ENCODE measurements at places on chromosomes 2 and 18.

DNA sequence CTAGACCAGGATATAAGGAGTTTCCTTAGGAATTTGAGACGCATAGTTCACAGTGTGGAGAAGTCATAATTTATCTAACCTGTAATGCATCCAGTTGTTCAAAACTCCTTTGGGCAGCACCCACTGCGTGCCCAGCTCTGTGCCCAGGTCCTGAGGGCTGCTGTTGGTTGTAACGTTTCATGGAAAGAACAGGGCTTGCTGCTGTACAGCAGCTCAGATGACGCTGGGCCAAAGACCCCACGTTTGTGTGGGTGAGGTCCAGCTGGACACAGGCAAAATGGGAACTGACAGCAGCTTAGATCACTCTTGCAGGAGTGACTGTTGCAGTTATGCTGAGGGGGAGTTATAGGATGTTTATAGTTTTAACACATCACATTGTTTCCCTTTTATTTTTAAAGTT, 30.0 kb upstream of the HS6ST1 start:
- no peak for DNase-seq

DNA sequence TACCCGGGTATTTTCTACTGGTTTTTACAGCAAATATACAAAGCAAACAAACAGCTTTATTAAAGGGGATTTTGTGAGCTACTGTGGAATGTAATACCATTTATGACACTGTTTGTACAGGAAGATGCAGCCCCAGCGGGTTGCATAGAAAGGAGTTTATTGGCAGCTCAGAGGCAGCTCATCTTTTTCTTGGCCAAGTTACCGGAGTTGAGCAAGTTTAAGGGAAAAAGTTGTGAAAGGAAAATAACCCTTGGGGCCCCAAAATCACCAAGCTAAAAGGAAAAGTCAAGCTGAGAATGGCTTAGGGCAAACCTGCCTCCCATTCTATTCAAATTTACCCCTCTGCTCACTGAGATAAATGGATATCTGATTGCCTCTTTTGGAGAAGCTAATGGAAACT, 60.8 kb downstream of the MOB4 start:
- DNase-seq, result no peak

DNA sequence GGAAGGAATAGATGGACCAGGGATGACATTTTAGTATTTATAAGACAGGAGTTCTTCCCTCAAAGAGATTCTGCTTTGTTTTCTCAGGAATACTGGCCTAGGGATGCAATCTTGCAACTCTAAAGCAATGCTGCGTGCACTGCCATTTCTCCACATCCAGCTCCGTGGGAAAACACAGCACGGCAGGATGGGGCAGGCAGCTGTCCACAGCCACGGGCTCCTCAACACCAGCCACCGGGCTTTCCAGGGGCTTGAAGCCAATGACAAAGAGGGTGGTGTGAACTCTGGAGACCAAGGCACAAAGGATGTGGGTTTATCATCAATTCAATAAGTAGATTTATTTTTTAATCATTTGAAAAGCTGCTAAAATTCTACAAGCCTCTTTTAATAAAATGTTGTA, 49.3 kb downstream of the CABYR start:
- no peak for DNase-seq

DNA sequence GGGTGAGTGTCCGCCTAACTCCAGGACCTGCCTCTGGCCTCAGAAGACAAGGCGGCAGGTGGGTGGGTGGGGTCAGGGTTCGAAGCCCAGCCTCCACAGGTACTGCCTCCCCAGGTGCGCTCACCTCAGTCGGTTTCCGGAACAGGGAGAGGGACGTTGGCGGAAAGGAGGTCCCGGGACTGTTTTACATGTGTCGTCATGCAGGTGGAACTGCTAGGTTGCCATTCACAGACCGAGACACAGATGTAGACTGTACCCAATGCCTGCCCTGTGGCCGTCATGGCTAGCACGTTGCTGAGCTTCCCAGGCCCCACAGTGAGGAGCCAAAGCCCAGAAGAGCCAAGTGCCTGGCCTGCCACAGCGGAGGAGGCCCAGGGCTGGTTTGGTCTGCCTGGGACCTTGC, 284.0 kb upstream of the HS6ST1 start:
- DNase-seq, result peak; percentile 59

DNA sequence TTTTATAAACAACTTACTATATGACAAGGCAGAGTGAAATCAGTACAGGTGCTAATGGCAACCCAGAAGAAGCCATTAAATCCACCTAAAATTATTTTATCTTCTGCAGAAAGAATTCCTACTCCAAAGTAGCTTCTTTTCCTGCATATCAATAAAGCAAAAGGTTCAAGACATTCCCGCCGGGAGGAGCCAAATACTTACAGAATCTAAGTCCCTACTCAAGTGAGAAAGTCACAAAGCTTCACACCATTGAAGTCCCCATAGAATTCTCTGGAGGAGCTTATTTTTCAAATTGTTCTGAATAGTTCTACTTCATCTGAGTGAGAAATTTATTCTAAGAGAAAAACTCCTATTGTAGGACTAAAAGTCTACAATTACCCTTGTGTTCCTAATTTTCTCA, 233.7 kb upstream of the HNRNPA3 start:
- no peak for DNase-seq

- DNase-seq, result no peak
Observed at GRCh38 chr18:3306391-3306790, 44.5 kb downstream of the MYL12B start.

GRCh38 chr2:180202467-180202951, 195.4 kb upstream of the CWC22 start:
- DNase-seq, result no peak

- DNase-seq, result no peak
Observed at GRCh38 chr2:224925061-224925809, 117.0 kb downstream of the DOCK10 start.

DNA sequence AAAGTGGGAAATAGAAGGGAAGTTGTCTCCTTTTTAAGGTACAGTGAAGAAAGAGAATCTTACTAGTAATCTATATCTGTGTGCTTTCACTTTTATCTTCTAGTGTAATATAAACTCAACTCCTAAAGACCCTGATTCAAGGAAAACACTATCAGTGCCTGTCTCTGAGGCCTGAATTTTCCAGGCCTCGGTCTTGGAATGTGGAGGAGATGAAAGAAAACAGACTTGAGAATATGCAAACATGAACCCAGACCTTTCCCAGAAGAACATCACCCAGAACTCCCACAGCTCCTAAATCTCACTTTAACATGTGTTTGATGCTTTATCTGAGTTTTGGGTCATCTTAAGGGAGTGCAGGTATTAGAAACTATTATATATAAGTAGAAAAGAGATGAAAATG, 51.8 kb downstream of the EPB41L5 start:
- no peak for DNase-seq

DNA sequence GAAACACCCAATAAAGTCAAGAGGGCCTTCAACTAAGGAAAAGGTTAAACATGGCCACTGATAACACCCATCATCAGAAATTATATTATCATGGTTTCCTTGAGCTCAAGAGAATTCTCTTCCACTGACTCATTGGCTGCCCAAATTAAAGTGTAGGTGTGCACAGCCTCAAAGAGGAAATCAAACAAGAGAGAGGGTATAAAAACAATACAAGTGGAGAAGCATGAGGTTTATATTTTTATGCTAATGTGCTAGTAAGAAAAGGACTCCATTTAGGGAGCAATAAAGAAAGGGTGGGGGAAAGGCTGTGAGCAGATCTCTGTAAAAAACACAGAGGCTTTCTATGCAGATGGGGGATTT, 168.8 kb upstream of the VRK2 start:
- DNase-seq, result no peak

DNA sequence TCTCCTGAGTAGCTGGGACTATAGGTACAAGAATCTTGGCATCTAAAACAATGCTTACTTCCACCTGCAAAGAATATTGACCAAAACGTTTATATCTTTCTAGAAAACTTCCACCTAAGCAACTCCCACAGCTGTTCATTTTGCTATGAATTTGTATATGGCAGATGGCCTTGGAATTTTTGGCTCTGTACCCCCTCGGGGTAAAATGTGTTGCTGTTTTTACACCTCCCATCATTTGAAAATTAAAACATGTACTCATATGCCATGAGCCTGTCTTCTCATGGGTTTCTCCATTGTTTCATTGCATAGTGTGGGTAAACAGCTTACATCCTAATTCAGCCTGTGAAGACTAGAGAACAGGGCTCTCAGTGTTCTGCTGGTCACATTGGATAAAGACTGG, 853.6 kb upstream of the SOX11 start:
- DNase-seq, result no peak

- no peak for DNase-seq
Observed at GRCh38 chr2:25073025-25073424, 31.1 kb downstream of the EFR3B start.

GRCh38 chr18:70132999-70133398, 72.5 kb downstream of the RTTN start:
- DNase-seq, result no peak

DNA sequence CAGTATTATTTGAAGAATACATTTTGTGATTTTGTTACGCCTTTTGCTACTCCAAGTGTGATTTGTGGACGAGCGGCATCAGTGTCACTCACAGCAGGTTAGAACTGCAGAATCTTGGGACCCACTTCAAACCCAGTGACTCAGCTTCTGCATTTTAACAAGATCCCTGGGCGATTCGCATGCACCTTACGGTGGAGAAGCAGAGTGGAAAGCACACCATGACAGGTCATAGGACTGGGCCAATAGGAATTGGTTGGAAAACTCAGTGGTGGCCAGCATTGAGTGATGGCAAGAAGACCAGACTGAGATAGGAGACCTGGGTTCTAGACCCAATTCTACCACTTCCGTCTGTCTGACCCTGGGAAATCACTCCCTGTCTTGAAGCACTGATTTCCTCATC, 26.3 kb downstream of the CTLA4 start:
- no peak for DNase-seq

DNA sequence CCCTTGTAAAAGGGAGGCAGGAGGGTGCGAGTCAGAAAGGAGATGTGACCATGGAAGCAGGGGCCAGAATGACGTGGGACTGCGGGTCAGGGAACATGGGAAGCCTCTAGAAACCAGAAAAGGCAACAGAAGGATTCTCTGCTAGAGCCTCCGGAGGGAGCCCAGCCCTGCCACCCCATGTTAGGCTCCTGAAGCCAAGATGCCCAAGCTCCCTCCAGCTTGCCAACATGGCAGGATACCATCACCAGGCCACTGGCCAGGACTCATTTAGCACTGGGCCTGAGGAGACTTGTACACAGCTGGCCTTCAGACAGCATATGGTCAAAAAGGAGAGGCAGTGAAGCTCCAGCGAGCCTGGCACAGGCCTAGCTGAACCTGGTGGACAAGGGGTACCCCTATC, 5.6 kb downstream of the TMEM247 start:
- DNase-seq, result no peak

DNA sequence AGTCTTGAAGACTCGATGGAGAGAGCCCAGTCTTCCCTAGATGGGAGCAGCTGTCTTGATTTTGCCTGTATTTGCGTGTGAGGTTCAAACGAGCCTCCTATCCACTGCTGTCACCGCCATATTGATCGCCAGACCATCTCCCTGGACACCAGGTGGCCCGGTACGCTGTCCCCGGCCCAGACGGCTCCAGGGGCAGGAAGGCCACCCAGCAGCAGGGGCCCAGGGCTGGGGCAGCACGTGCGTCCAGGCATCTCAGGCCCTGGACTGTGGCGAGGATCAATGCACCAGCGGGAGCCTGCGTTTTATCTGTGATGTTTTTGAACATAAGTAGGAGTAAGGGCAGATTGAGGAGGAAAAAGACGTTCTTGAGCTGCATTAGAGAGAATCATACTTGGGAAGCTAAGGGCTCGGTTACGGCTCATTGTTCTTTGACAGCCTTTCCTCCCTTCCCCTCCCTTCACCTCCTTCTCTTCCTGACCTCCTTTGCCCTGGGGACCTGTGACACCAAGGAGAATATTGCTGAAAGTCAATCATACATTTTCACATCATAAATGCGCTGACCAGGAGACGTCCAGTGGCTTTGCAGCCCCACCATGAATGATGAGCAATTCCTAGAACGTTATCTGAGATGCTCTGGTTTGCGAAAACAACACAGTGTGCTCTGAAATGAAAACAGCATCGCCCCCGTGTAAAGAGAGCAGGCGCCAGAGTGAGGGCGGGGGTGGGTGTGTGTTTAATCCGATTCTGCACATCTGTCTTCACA, 711.2 kb upstream of the SALL3 start:
- no peak for DNase-seq

DNA sequence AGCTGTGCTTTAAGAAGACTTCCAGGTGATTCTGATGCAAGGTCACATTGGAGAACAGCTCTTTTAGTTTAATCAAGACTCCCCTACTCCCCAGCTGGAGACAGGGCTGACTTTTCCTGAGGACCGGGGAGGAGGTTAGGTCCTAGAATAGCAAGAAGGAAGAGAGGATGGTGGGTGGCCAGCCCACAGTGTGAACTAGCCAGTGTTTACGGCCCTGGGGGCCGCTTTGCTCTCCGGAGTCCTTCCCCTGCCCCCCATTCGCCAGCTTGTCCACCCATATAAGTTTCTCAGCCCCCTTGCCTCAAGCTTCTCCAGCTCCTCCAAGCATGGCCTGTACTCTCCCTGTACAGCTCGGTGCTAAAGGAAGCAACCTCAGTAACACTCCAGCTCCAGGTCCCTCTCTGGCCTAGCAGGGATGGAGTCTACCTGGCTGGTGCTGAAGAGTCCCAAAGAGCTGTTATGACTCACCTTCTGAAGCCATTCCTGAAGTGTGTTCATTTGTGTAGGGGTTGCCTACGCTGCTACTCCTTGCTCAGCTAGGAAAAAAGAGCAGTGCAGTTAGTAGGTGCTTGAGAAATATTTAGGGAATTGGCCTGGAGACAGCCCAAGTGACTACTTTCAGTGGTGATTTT, 7.9 kb downstream of the INPP4A start:
- no peak for DNase-seq

DNA sequence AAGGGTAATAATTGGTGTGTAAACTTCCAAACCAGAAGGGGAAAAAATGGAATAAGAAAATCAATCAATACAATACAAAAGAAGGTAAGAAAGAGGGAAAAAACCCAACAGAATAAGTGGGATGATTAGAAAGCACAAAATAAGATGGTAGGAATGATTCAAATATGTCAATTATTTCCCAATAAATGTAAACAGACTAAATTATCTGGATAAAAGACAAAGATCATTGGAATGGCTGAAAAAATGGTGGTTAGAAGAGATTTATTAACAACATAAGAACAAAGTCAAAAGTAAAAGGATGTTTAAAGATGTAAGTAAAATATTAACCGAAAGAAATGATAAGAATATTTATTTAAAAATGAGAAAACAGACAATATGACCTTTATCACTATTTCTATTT, 103.5 kb upstream of the YWHAQ start:
- DNase-seq, result no peak

GRCh38 chr2:143764261-143764660, 635.0 kb downstream of the ARHGAP15 start:
- no peak for DNase-seq

DNA sequence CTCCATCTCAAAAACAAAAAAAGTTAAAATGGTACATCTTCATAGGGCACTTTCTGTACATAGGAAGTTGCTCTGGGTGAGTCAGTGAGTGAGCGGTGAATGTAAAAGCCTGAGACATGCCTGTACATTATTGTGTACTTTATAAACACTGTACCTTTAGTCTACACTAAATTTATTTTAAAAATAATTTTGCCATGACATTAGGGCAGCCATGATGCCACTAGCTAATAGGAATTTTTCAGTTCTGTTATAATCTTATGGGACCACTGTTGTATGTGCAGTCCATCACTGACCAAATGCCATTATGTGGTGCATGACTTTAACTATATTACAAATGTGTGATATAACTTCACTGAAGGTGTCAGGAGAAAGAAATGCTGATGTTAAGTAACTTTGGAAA, 11.0 kb upstream of the TXNDC2 start:
- DNase-seq, result no peak

GRCh38 chr2:42970151-42970550, 177.8 kb upstream of the HAAO start:
- no peak for DNase-seq

GRCh38 chr2:167471332-167471731, 583.1 kb downstream of the XIRP2 start:
- no peak for DNase-seq

GRCh38 chr18:68509902-68510301, 205.0 kb downstream of the TMX3 start:
- no peak for DNase-seq
